ENCODE measurements at places on chromosomes 5 and 9.
A peak's percentile ranks its signal among the peaks of the same experiment; 100 is the strongest.

DNA sequence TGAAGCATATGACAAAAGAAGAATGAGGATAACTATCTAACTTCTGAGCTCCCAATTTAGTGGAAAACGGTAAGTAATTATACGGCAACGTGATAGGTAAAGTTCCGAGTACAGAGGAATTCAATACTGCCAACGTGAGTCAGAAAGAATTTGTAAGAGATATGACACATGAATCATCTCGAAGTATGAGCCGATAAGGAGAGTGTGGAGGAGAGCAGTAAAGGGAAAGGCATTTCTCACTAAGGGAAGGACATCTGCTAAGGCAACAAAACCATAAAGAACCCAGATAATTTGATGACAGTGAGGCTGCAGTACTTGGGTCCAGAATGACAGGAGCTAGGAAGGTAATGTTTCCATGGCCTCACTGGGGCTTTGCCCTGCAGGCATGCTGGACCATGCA is 11.0 kb downstream of the MPDZ start:
- no peak for DNase-seq

GRCh38 chr9:73916016-73916673 is 581.0 kb upstream of the RORB start:
- no peak for DNase-seq

GRCh38 chr9:101585740-101586139 is 9.0 kb downstream of the PPP3R2 start:
- DNase-seq: no peak

- no peak for DNase-seq
Measured at GRCh38 chr5:6583049-6583880, 49.6 kb downstream of the NSUN2 start.

DNA sequence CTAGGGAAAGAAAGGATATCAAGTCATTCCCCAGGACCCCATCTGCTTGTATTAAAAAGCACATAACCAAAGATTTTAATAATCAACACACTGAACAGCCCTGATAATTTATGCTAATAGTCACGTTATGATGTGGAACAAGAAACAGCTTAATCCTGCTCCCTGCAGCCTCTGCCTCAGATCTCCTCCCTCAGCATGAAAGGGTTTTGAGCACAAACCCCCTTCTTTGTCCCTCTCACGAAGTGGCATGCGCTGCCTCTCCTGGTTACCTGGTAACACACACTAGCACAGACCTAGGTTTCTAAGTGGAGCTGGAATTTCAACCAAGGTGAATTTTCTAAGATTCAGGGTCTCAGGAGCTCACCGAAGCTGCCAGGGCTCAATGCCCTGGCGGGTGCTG is 5.1 kb downstream of the IGFBPL1 start:
- DNase-seq: no peak

- no peak for DNase-seq
Measured at GRCh38 chr9:112091810-112092209, 83.3 kb downstream of the SUSD1 start.

DNA sequence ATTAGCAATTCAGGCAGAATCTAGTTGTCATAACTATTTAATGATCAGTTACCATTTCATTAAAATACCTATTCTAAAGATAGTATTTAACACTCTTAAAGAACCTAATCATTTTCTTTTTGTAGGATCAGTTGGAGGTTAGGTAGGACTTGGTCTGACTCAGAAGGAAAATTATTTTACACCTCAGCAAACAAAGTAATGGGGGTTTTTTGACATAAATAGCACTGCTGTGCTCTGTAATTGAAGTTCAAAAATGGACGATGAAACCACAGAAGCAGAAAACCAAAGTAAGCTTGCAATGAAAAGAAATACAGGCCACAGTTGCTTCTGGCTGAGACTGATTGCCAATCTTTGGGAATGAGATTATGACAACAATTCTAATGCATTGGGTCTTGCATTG is 187.0 kb upstream of the TRPM3 start:
- no peak for DNase-seq

- no peak for DNase-seq
Measured at GRCh38 chr5:16147179-16147900, 32.3 kb downstream of the MARCHF11 start.

GRCh38 chr5:146744068-146744745 is 134.3 kb downstream of the PPP2R2B start:
- DNase-seq: no peak

- peak; percentile 31 for DNase-seq
Measured at GRCh38 chr9:97984188-97985057, 1.3 kb downstream of the ANP32B start.

GRCh38 chr5:73170522-73170921 is 2.5 kb upstream of the TMEM174 start:
- DNase-seq: no peak

DNA sequence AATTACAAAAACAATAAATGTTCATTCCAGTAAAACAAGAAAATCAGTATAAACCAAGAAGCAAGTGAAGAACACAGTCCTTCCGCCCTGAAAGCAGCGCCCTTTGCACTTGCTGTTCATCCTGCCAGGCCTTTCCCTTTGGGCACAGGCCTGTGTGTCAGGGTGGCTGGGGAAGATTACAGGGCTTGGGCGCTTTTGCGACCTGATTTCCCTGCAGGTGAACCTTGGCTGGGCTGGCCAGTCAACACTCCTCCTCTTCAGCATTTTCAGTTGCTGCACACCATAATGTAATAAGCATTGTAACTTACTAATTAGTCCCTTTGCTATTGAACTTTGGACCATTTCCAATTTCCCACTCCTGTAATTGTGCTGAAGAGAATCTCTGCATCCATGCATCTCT is 38.6 kb upstream of the TDRD7 start:
- no peak for DNase-seq
